ENCODE measurements at places on chromosomes 12 and 14.

- DNase-seq: peak; percentile 73
Measured at GRCh38 chr14:37623426-37623951, 28.1 kb downstream of the TTC6 start.

- no peak for DNase-seq
Measured at GRCh38 chr14:72402377-72402772, 470.1 kb downstream of the RGS6 start.

DNA sequence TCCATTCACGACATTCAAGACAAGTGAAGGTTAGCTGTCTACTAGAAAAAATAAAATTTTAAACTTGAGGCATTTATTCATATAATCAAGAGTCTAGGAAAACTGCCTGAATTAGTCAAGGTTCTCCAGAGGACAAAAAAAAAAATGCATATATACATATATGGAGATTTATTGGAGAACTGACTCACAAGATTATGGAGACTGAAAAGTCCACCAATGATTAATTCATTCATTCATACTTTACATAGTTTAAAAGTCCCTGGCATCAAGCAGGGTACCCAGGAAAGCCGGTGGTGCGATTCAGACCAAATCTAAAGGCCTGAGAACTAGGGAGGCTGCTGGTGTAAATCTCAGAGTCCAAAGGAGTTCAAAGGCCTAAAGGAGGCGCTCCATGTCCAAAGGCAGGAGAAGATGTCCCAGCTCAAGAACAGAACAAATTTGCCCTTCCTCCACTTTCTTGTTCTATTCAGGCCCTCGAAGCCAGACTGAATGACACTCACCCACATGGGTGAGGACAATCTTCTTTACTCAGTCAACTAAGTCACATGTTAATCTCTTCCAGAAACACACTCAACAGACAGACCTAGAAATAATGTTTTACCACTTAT lies 64.3 kb downstream of the ANKS1B start:
- no peak for DNase-seq

DNA sequence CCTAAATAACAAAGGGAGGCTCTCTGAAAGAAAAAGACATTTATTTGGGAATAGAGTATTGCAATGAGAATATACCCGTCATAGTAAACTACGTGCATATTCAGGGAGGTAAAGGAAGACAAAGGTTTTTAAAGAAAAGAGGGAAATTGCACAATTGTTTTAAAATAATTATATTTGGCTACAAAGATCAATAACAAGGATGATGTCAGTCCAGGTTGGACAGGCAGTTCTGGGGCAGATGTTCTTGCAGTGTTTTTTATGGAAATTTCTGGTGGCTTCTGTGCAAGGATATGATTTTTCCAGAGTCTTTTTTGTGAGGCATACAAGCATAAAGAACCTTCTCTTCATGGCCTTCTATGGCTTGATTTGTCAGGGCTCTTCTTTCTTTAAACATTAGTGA lies 29.6 kb downstream of the HSD17B6 start:
- no peak for DNase-seq

DNA sequence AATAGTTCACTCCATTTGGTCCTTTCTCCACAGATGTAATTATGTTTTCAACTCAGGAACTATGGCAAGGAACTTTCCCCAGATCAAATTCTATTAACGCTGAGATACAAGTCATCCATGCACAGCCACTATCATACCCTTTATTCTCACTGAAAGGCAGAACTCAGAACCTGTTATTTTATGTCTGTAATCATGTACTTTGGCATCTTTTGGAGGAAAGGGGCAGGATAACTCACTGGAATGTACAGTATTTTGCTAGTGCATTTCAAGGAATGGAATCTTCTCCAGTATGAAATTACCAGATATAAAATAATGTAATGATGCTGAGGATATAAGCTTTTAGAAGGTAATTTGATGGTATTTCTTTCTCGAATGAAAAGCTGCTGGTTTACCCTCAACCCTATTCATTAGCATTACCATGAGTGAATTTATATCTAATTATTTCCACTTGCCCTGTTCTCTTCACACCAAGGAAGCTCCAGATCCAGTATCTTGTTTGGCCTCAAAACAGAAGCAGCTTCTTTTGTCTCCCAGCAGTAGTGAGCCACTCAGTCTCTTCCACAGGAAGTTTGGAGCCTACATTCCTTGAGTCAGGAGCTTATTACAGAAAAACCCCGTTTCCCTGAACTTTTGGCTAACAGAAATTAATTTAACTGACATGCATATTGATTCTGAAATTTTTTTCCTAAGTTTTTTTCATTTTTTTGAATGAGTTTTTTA lies 10.0 kb upstream of the AMHR2 start:
- peak; percentile 25 for DNase-seq

DNA sequence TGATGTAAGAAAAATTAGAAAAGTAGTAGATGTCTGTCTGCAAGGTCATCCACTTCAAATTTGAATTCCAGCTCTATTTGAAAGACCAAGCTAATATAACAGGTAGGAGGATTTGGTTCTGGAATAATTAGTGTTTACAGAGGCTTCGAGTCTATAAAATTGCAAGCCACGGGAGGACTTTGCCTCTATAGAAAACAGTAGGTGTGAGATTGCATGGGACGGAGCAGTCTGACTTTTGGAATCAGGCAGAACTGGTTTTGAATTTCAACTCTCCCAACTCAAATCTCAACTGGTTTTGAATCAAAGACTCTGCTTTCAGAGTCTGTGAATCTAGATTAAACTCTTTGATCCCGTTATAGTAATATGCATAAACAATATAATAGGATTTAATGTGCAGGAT lies 82.4 kb downstream of the PIK3C2G start:
- DNase-seq: no peak

DNA sequence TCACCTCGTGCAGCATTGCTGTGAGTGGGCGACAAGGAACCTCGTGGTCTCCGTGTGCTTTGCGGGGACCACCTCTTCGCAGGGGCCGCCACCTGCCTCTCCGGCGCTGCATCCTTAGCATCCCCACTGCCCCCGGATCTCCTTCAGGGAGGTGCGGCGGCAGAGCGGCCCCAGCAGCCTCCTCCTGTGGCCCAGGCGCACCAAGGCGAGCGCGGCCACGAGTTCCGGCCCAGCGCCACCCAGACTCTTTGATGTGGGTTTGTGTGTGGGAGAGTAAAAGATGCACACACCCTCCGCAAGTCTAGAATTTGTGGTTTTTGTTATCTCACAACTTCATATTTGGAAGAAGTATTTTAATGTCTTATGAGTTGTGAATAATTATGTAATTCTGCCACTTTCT lies 118.8 kb upstream of the DIO3 start:
- DNase-seq: no peak

GRCh38 chr12:85280165-85280983 lies at the start of gene ALX1:
ALX1 (plus strand) TSS chr12:85280220; CDS start chr12:85280262, 42 bp downstream.
- DNase-seq: peak; percentile 40

GRCh38 chr14:22448905-22449599 lies 140.0 kb downstream of the DAD1 start:
- DNase-seq: peak; percentile 44

- no peak for DNase-seq
Measured at GRCh38 chr12:65539023-65539422, 260.5 kb downstream of the MSRB3 start.

DNA sequence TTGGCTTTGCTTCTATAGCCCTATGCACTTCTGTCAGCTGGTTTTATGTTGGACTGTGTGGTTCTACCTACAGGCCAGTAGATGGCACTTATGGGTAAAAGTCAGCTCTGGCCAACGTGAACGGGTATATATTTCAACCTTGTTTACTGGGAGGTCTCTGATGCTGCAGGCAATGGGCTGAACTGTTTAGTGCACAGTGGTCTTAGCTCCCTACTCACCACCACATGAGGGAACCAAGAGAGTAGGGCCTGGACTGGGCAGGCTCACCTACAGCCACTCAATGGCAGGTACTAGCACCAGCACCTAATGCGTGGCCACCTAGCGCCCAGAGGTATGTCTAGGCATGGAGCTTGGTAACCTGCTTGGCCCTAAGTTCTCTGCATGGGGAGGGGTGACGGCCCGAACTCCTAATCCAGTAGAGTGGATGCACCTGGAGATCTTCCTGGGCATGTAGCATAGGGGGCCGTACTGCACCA lies 481.8 kb downstream of the TMEM117 start:
- peak; percentile 17 for DNase-seq

DNA sequence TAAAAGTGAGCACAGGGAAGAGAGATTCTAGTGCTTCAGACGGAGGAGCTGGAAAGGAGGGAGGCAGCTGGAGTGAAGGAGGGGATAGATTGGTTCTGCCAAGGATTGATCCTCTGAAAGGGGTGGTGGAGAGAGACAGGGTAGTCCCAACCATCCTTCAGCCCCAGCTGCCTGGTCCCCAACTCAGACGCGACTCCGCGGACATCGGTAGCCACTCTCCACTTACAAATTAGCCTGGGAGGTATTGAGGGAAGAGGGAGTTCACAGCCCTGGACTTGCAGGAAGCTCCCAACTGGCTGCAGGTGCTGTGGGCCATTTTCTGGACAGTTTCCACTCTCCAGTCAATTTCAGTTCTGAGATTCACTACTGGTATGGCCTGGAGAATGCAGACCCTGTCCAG lies 1.2 kb downstream of the PLEKHD1 start:
- DNase-seq: no peak

- DNase-seq: no peak
Measured at GRCh38 chr12:4719821-4720636, at the start of gene GALNT8. GALNT8 (plus strand) TSS chr12:4720400; CDS start chr12:4720678, 278 bp downstream.

- peak; percentile 5 for DNase-seq
Measured at GRCh38 chr12:101299931-101300330, 20.0 kb downstream of the UTP20 start.

GRCh38 chr12:104799458-104799857 lies 158.6 kb downstream of the SLC41A2 start:
- no peak for DNase-seq

GRCh38 chr12:96698521-96698920 lies 208.5 kb upstream of the NEDD1 start:
- DNase-seq: no peak

GRCh38 chr12:102475355-102475754 lies 5.0 kb downstream of the IGF1 start:
- DNase-seq: no peak

DNA sequence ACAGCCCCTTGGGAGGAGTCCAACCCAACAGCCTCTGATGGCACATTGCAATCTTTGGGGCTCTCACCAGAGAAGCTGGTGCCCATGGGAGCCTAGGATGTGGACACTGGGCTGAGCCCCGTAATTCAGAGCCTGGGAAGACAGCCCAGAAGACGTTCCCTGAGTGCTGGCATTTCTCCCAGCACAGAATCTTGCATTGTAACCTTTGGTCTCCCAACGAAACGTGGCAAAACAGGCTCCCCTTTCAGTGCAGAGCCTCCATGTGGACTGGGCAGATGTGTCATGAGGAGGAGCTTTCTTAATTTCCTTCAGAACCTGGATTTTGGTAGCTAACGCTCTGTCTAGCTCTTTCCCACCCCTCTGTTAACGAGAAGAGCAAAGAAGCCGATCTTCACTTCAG lies 26.3 kb downstream of the BATF start:
- DNase-seq: peak; percentile 76

- no peak for DNase-seq
Measured at GRCh38 chr12:33639975-33640374, 200.4 kb upstream of the SYT10 start.

- DNase-seq: no peak
Measured at GRCh38 chr12:91947459-91947858, 198.2 kb downstream of the BTG1 start.

- DNase-seq: no peak
Measured at GRCh38 chr12:2884810-2885209, 5.9 kb upstream of the TULP3 start.

DNA sequence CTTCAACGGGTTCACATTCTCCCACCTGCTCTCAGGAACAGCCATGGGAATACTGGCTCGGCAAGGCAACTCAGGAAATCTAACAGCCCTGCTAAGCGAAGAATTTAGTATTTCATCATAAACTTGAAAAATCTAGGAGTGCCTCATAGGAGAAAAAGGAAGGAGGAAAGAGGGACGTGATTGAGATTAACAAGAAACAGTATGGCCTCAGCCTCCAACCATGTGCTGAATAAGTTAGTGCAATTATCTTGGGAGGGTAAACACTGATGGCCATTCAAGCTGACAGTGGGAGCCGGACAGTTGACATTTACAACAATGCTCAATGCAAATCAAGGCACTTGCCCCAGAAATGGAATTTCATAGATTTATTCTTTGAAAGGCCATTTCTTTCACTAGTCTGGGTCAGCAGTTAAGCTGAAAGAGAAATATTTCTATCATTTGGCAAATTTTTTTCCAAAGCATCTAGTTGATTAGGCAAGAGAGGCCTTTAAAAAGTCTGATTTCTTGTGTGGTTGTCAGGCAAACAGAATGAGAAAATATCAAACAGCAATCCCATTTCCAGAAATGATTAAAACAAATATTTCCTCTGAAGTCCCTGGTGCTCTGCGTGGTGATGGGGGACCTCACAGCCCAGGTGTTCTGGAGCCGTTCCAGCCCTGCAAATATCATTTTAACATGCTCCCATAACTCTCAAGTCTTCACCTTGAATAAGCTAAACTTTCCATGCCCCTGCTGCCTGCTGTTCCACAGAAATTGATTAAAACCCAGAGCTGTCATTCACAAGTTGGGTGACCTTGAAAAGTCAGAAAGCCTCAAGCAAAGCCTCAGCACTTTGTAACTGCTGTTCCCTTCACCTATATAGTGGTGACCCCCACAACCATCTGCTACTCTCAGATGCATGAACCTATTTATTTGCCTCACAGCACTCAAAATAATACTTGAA lies 121.6 kb downstream of the PHLDA1 start:
- no peak for DNase-seq

DNA sequence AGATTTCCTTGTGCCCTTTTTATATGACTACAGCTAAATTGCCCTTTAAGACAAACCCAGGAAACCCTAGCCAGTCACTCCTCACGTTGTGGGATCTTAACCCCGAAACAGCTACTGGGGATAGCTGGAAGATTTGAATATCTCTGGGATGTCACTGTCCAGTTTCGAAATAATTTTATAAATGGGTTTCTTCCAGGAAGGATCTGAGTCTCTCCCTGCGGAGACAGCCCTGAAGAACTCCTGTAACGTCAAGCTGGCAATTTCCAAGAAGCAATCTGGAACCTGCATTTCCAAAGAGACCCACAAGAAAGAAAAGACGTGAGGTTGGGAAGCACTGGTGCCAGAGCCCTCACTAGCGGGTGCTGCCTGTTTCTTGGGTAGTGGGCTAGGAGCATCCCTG lies 20.9 kb downstream of the PROX2 start:
- DNase-seq: no peak

GRCh38 chr14:62692490-62693106 lies 352.7 kb downstream of the KCNH5 start:
- DNase-seq: peak; percentile 50

DNA sequence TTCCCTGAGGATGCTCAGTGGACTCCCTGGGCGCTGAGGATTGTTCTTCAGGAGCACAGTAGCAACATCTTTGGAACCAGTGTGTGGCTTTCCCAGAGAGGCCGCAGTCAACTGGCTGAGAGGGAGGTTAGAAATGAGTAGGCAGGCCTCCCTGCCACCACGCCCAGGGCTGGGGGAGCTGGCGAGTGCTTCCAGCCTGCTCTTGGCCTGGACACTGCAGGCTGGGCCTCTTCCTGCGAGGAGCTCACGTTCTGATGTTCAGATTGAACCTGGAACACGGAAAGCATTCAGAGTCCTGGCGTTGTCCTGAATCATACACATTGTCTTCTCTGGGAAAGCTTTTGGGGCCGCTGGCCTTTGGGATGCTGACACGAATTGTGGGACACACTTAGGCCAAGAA lies 15.6 kb downstream of the TSPAN9 start:
- DNase-seq: no peak
